ENCODE measurements at places on chromosomes 16 and 17. TPM values are rescaled to one million over a fixed set of nuclear protein-coding genes. Genes with fewer than 3 reads are reported as not detected.

SDK2 gene
- total RNA-seq = 0.42 TPM

CA4 gene
- total RNA-seq = 0.14 TPM

NOS2 gene
- not detected for total RNA-seq

PRR35 gene
- total RNA-seq = not detected

CD300H gene
- not detected for total RNA-seq

SULT1A2 gene
- 1.6 TPM for total RNA-seq

GPATCH8 gene
- total RNA-seq = 8.4 TPM

KRT31 gene
- not detected for total RNA-seq

GCGR gene
- total RNA-seq = 72.0 TPM

TPSD1 gene
- total RNA-seq = not detected

GRCh38 chr16:69870761-69871160 lies 80.4 kb upstream of the CLEC18A start:
- DNase-seq = no peak

GRCh38 chr16:85101956-85102630 lies 10.2 kb downstream of the CIBAR2 start:
- no peak for DNase-seq

DNA sequence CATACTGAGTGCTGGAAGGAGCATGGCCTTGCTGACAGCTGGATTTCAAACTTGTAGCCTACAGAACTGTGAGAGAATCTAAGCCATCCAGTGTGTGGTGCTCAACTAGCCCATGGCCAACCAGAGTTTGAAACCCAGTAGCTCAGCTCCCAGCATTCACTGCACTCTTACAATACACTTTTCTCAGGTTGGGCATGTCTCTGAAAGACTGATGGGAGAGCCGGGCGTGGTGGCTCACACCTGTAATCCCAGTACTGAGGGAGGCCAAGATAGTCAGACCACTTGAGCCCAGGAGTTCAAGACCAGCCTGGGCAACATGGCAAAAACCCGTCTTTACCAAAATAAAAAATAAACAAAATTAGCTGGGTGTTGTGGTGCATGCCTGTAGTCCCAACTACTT lies 3.8 kb downstream of the CPNE2 start:
- no peak for DNase-seq

DNA sequence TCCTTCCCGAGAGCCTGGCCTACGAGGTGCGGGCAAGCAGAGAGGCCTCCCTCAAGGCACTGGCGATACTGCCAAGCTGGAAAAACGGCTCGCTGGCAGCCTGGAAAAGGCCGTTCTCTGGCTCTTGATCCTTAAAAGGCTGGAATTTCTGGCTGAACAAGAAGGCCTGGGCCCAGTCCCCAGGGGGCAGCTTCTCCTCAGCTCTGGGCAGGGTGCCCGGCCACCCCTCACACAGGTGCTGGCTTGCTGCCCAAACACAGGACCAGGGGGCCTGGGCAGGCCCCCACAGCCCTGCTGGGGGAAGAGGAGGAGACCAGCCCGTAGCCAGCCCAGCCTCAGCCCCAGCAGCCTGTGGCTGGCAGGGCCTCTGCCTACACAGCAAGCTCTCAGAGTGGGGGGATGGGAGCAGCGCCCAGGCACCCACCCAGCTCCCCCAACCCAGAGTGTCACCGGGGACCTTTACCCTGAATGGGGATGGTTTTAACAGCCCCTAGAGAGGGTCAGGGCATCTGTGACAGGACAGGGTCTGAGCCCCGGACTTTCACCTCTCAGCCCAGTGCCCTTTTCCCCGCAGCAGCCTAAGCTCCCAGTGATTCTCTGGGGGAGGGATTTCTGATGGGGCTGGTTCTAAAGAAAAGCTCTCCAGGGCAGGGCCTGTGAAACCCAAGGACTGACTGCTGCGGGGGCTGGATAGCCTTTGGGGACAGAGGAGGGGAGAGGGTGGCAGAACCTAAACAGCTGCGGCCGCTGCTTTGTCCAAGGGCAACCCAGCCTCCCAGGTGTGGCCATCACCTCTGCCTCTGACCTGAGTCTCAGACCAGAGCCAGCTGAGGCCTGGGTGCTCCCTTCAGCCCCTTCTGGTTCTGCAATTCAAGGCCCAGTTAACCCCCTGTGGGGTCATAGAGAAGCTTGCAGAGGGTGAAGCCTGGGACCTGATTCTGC lies 38.6 kb upstream of the TOB1 start:
- peak; percentile 62 for DNase-seq

DNA sequence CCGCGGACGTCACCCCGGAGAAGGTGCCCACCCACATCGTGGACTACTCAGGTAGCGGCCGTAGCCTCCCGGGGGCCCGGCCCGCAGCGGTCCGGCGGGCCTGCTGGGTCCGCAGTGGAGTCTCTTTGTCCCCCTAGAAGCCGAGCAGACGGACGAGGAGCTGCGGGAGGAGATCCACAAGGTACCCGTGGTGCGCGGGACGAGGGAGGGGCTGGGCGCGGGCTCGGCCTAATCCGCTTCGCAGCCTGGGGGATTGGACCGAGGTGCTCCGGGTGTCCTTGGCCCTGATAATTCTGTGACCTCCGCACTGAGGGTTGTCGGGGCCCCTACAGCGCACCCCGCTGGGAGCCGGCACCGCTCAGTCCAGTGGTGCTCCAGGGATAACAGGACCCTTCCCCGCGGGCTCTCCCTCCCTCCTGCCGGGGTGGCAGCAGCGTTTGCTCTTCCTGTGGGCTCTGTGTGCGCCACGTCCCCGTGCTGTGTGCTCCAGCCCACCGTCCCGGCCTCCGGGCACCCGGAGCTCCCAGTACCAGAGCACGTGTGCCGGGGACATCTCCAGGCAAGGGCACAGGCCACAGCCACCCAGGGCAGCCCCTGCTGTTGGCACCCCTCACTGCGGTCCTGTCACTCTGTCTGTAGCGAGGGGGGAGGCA lies 713 bp downstream of the RHOT2 start:
- no peak for DNase-seq

DNA sequence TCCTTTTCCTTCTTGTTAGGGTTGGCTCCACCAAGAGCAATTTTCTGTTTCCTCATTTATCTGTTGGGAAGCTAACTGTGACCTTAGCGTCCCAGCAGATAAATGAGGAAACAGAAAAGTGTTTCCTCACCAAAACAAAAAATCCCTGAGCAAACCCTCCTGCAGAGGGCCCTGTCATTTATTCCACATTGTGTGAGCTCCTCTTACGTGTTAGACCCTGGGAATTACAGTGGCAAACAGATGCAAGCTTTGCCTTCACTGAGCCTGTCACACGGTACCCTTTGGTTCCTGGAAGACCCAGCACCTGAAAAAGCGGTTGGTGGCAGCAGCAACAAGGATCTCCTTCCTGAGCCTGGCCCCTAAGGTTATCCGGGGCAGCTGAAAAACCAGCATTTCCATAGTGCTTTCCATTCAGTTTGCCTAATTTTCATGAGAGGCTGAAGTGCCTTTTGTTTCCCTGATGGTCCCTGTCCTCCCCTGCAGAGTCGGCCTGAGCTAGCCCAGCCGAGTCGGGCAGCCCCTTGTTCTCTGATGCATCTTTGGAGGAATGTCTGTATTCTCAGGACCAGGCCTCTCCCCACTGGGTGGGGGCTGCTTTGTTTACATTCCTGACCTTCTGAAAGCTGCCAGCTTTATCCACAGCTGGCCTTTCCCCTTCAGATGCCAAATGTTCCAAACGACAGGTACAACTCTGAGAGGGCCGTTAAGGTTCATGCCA lies 34.7 kb downstream of the YPEL2 start:
- DNase-seq = no peak

DNA sequence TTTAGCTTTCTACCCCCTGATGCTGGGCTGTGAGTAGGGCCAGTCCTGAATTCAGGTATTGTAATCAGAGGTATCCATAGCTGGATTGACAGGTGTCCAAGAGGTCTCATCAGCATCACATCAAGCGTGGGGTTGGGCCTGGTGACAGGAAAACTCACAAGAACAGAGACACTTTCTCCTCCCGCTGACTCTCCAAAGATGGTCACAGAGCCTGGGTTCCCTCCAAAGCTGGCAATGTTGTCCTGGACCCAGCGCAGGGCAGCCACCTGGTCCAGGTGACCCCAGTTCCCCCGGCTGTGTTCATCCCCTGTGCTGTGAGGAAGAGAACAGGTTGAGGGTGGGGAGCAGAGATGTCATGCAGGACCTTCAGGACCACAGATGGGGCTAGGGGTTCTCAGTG lies 11.7 kb downstream of the CES1 start:
- DNase-seq = no peak

GRCh38 chr16:30986129-30986991 lies 1.4 kb downstream of the HSD3B7 start:
- no peak for DNase-seq

DNA sequence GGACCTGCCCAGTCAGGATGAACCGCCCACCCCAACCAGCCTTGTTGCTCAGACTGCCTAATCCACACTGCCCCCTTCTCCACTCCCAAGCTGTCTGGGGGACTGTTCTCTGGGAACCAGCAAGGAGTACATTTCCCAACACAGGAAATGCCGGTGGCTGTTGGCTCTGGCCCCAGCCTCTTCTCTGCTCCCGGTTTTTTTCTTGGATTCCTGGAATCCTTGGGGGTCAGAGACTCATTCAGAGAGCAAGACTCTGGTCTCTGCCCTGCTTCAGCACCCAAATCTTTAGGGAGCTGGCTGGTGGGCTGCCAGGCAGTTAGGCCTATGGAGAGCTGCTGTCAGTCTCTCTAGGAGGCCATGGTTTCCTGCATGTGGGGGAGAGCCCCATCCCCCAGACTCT lies 10.8 kb upstream of the MTMR4 start:
- DNase-seq = no peak

- DNase-seq = no peak
Observed at GRCh38 chr17:71011391-71011790, 842.1 kb downstream of the KCNJ2 start.

- DNase-seq = no peak
Observed at GRCh38 chr16:13168091-13168572, 266.7 kb downstream of the SHISA9 start.

- no peak for DNase-seq
Observed at GRCh38 chr16:58773870-58774269, 39.8 kb upstream of the GOT2 start.

- DNase-seq = no peak
Observed at GRCh38 chr16:14418795-14419225, 211.2 kb downstream of the PARN start.

- DNase-seq = no peak
Observed at GRCh38 chr17:64399071-64399766, 8.6 kb upstream of the PECAM1 start.

GRCh38 chr17:17082878-17083277 lies 40.6 kb downstream of the MPRIP start:
- DNase-seq = no peak

- no peak for DNase-seq
Observed at GRCh38 chr17:46035112-46035818, 36.2 kb downstream of the STH start.

GRCh38 chr17:66769911-66770310 lies 65.0 kb upstream of the CACNG5 start:
- DNase-seq = no peak

- DNase-seq = no peak
Observed at GRCh38 chr17:349666-350065, 2.9 kb downstream of the RPH3AL start.

DNA sequence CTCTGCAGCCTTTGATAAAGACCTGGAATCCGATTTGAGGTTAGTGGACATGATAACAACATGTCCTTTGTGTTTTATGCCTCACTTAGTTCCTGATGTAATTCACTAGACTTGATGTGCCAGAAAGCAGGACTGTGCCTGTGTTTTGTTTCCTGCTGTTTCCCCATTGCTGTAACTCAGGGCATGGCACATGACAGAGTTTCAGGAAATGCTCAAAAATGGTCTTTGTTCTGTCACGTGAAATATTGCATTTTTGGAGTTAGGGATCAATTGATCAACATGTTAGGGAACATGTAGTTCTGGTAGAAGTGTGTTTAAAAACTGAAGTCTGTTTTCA lies 32.8 kb downstream of the DHX38 start:
- DNase-seq = no peak

DNA sequence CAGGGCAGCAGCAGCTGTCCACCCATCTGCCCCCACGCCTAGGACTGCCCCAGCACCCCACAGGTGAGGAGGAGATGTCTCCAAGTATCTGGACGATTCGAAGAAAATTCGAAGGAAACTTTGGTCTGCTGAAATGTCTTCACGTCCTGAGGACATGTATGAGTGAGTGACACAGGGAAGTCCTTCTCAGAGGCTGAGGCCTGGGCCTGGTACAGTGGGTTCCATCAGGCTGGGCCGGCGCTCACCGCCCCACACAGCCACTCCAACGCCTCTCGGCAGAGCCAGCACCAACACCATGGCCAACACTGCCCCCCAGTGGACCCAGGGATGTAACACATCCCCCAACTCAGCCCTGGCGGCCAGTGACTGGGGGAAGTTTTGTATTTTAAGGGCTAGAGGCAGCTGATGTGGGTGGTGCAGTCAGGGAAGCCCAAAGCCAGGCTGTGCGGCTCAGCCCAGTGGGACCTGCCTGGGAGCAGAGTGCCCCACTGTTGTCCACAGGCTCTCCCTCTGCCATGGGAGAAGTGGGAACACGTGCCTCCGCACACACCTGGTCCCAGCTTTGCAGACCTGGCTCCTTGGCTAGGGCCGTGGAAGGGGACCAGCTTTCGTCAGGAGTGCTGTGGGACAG lies 55.8 kb upstream of the FASN start:
- DNase-seq = peak; percentile 83

GRCh38 chr17:39820541-39820940 lies 43.6 kb downstream of the IKZF3 start:
- DNase-seq = no peak

GRCh38 chr17:76000755-76001521 lies at the start of gene CDK3:
TSS of gene CDK3 (plus strand) at chr17:76000855. CDS start at chr17:76001426, 571 bp downstream.
- no peak for DNase-seq

DNA sequence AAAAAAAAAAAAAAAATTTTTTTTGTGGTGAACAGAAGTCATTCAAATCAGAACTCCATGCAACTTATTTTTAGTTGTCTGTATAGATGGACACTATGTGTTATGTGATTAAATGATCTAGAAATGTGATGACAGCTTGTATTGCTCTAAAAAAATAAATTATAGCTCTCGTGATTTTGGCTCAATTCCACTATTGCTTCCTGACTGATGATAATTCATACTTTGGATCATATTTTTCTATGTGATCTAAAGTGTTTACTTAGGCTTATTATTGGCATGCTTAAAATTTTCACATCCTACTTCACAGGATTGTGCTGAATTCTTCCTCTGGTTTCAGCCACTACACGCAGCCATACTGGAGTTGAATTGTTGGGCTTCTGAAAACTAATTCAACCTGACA lies 76.8 kb downstream of the RPGRIP1L start:
- no peak for DNase-seq

DNA sequence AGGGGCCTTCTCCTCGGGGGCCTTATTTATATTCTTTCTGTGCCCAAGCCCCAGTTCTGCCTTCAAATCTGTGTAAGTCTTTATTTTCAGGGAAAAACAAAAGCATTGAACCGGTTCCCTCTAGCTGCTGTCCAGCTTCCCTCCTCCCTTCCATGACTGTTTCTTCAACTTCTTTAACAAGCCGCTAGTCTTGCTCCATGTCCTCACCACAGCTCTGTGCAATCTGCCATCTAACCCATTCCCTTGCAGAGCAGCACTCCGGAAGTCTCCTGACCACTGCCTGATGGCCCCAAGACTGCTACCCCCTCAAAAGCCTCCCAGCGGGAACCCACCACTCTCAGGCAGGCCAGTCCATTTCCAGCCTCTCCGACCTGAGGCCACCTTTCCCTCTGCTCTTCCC lies 16.9 kb downstream of the EMC8 start:
- no peak for DNase-seq

GRCh38 chr16:79162977-79163376 lies 437.6 kb downstream of the MAF start:
- no peak for DNase-seq

Measured in liver (tissue), 10 donors.